ENCODE measurements at places on chromosomes 1 and 21.

DNA sequence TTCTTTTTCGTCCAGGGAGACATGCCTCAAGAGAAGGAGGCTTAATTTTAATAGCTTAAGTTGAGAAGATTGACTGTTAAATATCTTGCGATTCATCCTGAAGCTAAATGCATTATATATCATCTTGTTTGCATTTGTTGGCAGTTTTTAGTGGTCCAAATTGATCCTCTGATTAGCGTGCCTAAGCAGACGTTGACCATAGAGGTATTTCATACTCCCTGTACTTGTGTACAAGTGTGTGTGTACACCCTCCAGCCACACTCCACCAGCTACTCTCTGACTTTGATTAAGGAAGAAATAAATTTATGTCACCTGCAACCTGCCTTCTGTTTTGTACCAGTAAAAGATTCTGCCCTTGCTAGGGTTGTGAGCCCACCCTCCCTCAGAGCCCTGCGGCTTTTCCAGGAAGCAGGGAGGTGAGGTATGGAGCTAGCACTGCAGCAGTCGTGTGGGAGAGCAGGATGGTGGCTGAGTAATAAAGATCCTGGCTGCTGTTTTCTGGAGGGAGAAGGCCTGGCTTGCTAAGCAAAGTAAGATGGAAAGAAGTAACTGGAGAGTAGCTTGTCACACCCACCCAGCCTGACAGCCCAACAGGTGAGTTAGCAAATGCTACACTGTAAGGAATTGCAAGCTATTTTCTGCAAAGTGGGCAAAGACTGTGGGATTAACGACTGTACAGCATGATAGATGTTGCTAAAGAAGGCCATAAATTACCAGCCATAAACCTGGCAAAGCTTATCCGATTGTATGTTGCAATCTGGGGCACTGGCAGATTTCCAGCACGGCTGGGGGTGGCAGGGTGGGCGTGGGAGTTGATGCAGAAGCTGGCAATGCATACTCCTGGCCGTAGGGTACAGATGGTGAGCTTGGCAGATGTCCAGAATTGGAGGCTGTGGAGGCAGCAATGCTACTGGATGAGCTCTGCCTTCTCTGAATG lies 170.2 kb downstream of the TNR start:
- no peak for DNase-seq

GRCh38 chr1:170562646-170563338 lies 30.8 kb downstream of the GORAB start:
- DNase-seq = no peak

DNA sequence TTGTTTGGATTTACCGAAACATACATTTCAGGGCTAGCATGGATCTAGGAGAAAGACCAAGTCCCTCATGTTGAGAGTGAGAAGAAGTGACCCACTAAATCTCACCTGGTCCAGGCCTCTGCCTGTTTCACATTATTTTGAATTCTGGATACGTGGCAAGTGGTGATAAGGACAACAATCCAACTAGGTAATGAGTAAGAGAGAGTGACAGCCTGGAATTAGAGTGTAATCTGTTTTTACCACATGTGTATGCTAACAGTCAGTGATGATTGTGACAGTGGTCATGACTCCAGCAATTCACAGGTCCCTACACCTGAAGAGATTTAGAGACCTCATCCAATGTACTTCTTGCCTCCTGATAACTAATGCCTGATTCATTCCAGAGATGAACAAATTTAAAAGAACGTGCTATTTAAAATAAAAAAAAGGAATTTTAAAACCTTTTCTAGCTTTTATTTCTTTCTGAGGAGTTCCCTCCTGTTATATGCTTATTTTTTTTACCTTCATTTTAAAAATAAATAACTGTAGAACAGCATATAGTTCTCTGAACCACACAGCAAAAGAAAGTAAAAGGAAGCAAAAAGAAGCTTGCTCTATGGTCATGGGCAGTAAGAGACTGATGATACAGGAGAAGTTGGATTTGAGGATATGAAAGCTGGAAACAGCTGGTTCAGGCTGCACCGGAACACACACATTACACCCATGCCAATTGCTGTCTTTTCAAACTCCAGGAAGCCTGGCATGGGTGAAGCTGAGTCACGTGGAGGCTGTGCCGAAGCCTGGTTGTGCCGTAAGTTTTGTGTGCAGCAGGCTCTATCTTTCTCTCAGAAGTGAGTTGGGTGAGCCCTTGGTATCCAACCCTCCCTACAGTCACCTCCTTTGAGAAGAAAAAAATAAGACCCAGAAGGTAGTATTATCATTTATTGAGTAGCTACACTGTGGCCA lies 14.7 kb downstream of the C1orf116 start:
- peak; percentile 46 for DNase-seq

DNA sequence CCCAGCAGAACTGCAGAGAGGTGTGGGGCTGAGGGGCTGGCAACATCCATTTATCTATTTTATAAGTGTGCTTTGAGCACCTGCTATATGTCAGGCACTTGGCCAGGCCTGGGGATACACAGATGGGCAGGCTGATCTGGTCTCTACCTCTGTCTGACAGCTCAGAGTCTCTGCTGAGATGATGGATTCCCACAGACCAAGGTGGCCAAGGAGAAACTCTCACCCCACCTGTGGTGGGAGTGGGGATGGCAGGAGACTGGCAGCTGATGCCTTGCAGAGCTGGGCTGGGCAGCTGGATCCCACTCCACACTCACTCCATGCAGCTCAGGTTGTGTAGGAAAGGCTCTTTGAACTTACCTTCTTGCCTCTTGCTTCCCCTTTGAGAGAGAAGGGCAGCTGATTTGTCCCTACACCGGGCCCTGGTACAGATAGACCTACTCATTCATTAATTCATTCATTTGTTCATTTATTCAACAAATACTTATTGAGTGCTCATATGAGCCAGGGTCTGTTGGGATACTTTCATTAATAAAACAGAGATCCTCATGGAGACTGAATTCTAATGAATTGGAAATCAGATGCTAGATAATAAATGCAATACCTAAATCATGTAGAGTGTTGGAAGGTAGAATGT lies 9.0 kb downstream of the ADORA1 start:
- no peak for DNase-seq

DNA sequence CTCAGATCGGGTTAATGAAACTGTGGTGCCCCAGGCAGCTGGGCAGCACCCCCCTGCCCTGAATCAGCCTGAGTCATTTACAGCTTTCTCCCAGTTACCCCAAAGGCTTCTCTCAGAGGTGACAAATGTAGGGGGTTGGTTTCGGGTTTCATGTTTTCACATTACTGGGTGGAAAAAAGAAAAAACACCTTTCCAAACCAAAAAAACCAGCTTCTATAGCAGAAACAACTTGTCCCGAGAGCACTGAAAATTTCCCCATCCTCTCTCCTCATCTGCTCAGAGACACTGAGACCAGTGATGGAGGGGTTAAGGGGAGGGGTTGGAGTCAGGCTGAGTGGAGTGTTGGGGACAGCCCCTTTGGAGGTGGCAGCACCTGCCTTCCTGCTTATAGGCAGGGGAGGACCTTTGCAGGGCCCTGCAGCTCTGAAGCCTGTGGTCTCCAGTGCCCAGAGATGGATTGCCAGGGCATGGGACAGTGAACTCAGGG lies 15.6 kb downstream of the UTP11 start:
- DNase-seq = no peak

Measured in hematopoietic multipotent progenitor cell treated with erythropoietin and hydrocortisone succinate and interleukin-3 and kit ligand, for 15 days (in vitro differentiated cells).